Left renal cortex interstitium (tissue), 4 donors: ENCODE measurements at places on chromosomes 12 and 14. TPM values are rescaled to one million over a fixed set of nuclear protein-coding genes. Genes with fewer than 3 reads are reported as not detected.

- no peak for DNase-seq
Observed at GRCh38 chr12:122856999-122857671, 21.9 kb downstream of the HIP1R start.

DNA sequence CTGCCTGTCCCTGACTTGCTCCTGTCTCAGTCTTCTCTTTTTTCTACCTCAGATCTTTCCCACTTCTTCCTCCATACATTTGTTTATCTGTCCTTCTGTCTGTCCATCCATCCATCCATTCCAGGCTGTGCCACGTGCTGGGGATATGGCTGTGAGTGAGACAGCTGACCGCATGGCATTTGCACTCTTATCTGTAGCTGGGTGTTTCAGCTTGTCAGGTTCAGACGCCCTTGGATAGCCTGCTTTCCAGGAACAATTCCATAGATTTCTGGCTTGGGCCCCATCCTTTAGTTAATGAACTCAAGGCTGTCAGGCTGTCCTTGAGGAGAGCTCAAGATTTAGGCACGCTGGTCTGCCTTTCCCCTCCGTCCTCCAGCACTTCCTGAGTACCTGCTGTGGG lies 116.6 kb downstream of the TSPAN9 start:
- DNase-seq = no peak

- no peak for DNase-seq
Observed at GRCh38 chr14:102262929-102263462, 42.0 kb downstream of the MOK start.

DNA sequence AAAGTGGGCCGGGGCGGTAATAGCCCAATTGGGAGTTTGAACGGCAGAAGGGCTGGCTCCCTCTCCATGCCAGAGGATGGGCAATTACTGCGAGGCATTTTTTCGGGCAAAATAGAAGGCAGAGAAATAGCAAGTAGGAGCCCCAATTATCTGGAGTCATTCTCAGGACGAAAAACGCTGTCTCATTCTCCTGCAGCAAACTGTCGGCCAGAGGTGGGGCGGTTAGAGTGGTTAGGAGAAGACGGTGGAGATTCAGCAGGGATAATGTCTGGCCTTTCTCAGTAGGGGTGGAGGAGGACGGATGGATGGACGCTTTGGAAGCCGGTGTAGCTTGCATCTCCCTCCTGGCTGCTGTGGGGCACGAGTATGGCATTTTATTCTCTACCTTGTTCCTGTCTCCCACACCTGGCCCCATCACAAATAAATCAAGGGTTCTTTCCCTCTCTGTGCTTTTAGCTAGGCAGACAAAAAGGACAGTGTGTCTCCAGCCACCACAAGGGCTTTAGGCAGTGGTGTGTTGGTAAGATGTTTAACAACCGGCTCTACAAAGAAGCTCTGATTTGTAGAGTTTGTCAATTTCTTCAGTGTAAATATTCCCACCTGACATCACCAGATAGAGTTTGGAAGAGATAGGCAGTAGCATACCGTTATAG lies 140.5 kb upstream of the LHX5 start:
- no peak for DNase-seq

- no peak for DNase-seq
Observed at GRCh38 chr12:108814462-108815211, 42.7 kb downstream of the SSH1 start.

Gene MYF5
- polyA plus RNA-seq = not detected

GRCh38 chr12:102797528-102797927 lies 119.5 kb downstream of the PAH start:
- DNase-seq = no peak

DNA sequence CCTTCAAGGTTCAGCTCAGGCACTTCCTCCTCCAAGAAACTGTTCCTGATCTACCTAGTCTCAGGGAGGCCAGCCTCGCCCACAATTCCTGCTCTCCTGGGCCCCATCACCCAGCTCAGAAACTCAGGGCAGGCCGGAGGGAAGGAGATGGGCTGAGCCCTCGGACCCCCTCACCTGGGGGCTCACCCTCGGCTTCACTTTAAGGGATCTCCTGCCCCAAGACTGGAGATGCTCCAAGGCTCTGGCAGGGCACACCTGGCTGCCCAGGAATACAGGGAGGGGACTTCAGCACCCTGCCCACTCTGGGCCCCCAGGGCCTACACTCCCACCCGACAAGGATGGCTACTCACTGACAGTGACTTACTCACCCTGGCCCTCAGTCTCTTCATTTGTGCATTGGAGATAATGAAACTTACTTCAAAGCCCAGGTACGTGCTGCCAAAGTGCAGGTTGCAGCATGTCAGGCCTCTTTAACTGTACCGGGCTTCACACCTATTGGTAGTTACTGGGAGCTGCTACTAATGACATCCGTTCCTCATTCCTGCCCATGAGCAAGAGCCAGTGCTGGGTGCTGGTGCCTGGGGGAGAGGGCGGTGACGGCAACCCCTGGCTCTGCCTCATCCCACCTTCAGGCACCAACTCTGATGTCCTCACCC lies 21.0 kb upstream of the PPP1R13B start:
- no peak for DNase-seq

DNA sequence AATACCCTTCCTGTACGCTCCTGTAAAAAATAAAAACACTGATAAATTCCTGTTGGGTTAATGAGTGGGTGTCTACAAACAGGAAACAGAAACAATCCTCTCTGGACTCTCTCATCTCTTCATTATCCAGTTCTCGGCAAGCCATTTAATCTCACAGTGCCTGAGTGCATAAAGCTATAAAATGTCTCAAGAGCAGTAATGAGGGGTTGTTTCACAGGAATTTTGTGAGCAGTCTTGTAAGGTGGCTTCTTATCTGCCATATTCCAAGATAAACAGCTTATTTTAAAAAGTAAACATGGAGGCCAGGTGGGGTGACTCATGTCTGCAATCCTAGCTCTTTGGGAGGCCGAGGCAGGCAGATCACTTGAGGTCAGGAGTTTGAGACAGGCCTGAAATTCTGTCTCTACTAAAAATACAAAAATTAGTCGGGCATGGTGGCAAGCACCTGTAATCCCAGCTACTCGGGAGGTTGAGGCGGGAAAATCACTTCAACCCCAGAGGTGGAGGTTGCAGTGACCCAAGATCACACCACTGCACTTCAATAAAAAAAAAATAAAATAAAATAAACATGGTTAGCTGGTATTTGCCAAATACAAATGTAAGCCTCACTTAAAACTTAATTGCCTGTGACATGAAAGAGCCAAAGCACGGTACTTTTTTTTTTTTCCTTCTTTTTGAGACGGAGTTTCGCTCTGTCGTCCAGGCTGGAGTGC lies 54.0 kb downstream of the CLIP1 start:
- no peak for DNase-seq

GRCh38 chr12:65171870-65172269 lies 2.5 kb downstream of the LEMD3 start:
- no peak for DNase-seq

DNA sequence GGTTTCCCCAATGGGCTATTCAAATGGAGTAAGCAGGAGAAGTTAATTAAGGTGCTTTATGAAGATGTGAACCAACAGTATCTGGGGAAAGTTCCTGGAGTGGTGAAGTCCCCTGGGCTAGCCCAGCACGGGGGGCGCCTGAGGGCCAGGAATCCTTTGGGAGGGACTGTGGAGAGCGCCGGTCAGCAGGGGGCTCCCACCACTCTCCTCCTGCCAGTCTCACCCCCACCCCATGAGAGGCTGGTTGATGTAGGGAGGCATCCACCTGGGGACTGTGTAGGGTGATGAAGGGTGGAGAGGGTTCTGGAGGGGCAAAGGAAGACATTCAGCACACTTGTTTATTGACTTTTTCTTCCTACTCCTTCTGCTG lies 4.4 kb downstream of the CEBPE start:
- DNase-seq = no peak

- peak; percentile 7 for DNase-seq
Observed at GRCh38 chr14:51139121-51139681, 44.3 kb upstream of the TRIM9 start.

DNA sequence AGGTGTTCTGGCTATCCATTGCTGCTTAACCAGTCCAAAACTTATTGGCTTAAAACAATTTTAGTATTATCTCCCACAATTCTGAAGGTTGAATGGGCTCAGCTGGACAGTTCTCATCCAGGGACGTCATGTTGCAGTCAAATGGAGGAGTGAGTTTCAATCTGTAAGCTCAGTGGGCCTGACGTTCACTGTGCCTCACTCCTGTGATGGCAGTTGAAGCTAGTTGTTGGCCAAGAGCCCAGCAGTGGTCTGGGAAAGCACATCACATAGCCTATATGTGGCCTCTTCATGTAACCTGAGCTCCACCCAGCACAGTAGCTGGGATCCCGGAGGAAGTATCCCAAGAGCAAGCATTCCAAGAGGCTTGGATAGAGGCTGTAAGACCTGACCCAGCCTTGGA lies 40.6 kb upstream of the CDKN3 start:
- no peak for DNase-seq

DNA sequence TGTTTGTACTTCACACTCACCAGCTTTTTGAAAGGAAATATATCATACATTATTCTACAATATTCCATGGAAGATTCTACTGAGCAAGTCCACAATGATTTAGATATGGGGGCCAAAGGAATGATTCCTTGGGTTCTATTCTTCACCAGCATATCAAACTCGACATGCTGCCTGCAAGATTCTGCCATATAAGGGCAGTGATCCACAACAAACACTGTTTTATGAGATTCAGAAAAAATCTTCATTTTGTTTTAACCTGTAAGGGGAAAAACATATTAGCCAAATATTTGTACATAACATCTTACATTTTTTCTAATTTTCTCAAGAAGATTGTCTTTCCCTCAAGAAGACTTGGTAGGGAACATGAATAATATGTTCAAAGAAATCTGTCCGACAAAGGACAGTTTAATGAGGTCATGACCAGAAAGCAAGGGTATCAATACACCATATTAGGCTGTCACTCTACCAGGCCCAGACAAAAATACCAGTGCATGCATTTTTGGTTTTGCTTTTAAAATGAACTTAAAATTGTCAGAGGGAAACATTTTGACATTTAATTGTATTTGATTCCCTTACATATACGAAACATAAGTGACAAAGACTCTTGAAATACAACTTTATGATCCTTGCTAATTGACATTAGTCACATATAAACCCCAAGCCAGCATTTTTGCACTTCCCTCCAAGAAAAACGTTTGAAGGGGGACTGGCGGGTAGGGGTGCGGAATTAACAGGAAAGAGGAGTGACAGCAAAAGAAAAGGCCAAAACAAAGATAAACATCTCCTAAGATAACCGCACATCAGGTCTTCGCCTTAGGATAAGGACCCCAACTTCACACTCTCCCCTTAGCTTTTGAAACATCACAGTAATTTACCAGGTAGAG lies 980 bp downstream of the INTS13 start:
- DNase-seq = no peak

DNA sequence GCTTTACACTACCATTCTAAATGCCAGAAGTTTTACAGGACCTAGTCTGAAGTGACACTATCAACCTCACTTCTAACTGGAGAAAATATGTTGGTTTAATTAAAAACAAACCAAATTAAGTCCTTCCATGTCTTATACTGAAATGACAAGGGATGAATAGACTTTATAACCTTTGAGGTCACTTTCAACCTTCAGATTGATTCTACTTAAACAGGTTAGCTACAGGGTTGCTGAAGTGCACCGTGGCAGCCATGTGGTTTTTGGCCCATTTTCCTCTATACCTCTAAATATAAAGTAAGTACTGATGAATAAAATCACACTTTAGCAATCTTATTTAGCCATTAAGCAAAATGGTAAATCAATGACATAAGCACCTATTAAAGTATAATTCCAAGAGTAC lies 3.9 kb downstream of the SLC38A2 start:
- no peak for DNase-seq

- DNase-seq = no peak
Observed at GRCh38 chr12:74984631-74985030, 225.0 kb downstream of the KCNC2 start.

- DNase-seq = no peak
Observed at GRCh38 chr12:58819345-58819744, 101.0 kb downstream of the LRIG3 start.

DNA sequence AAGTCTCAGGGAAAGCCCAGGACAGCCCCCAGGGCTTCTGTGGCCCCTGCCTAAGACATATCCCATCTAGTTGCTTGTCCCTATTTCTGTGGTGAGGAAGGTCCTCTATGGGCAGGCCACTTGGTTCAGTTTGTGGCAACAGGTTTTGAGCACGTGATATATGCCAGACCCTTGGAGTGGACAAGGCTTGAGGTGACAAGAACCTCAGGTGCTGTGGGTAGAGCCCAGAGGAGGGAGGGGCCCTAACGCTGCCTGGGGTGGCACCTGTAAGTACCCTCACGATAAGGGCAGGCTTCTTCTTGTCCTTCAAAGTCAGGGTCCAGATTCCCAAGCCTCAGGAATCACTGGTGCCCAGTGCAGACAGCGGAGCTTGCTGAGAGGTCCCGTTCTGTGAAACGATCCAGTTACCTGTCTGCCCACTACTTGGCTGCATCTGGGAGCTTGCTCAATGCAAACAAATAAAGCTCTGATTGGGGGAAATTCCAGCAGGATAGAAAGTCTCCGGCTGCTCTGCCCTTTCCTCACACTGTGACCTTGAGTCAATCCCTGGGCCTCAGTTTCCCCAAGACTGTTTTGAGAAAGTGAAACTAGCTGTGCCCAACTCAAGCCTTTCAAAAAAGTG lies 47.7 kb upstream of the FAM181A start:
- DNase-seq = no peak

DNA sequence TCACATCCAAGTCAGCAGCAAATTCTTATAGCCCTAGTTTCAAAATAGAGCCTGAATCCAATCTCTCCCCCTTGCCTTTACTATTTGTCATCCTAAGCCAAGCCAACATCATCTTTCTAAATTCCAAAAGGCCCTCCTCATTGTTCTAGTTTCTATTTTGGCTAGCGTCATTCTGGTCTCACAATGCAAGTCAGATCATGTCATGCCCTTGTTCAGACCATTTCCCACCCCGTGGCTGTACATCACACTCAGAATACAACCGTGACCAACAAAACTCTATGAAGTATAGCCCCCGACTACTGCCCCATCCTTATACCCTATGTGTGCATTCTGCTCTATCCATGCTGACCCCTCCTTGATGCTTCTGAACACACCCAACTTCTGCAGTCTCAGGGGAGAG lies 12.3 kb upstream of the GNG2 start:
- DNase-seq = no peak

Gene ATN1
- polyA plus RNA-seq = 189 TPM

Gene RNASE3
- polyA plus RNA-seq = 0.42 TPM
